ENCODE measurements at places on chromosomes 5 and 9.

- DNase-seq = no peak
Measured at GRCh38 chr9:125932012-125932411, 184.8 kb downstream of the PBX3 start.

DNA sequence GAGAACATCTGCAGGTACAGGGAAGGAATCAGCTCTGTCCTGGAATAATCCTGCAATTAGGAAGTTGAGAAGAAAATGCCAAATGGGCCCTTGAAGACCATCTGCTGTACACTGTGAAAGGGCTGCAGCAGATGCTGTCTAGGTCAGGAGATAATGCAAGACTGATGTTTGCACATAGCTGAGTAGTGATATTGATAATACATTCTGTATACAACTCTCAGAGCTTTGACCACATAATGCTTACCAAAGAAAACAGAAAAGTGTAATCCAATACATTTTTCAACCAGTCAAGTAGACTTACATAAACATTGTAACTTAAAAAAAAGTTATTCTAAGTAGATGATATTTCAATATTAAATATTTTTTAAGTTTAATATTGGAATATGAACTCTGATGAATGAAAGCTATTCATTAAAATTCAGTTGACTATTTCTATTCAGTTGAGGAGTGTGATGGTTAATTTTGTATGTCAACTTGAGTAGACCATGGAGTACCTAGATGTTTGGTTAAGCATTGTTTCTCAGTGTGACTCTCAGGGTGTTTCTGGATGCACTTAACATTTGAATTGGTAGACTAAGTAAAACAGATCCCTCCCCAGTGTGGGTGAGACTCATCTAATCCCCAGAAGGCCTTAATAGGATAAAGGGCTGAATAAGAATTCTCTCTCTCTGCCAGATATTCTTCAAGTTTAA is 380.1 kb upstream of the PRR16 start:
- DNase-seq = no peak

GRCh38 chr5:171537923-171538537 is 118.6 kb downstream of the FGF18 start:
- no peak for DNase-seq

- DNase-seq = no peak
Measured at GRCh38 chr9:92664394-92665152, 5.4 kb downstream of the IPPK start.

DNA sequence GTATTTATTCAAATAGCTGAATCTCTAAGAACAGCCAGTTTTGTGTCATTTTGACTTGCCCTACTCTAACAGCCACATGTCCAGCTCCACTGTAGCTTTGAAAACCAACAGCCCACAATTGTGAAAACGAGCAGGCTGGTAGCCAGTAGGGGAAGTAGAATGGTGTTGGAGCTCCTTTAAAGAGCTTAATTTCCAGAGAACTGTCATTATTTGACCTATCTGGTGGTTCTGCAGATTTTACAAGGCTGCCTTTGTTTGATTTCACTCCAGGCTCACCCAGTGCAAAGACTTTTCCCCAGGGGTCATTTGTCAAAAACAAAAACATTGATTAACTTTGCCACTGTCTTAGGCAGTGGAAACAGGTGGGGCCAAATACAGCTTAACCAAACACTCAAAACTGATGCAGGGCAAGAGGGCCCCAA is 3.2 kb upstream of the PJA2 start:
- DNase-seq = no peak

GRCh38 chr5:39231705-39232525 is 12.6 kb upstream of the FYB1 start:
- no peak for DNase-seq

All from cardiac septum (tissue), 1 donor.